ENCODE measurements at places on chromosomes 5 and 9.
A peak's percentile ranks its signal among the peaks of the same experiment; 100 is the strongest.

- no peak for DNase-seq
These were observed 1628.7 kb downstream of the MAT2B start for GRCh38 chr5:165134155-165134554.

DNA sequence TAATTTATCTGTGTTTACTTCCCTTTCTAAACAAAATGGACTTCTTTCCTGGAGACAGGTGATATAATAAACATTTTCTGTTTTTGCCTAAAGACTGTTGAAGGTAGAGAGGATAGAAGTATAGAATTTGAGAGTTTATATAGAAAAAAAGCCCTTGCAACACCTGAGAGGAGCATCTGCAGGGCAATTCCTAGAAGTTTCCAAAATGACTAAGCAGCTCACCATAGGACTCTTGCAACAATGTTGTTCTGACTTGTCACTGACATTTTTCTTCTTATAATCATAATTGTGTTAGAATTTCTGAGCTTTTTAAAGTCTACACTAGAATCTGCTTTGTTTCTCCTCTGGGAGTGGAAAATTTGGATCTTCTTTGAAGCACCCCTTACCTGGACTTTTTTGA, 216.8 kb downstream of the TUSC1 start:
- DNase-seq: no peak

GRCh38 chr5:90948969-90949368, 390.4 kb downstream of the ADGRV1 start:
- DNase-seq: no peak

DNA sequence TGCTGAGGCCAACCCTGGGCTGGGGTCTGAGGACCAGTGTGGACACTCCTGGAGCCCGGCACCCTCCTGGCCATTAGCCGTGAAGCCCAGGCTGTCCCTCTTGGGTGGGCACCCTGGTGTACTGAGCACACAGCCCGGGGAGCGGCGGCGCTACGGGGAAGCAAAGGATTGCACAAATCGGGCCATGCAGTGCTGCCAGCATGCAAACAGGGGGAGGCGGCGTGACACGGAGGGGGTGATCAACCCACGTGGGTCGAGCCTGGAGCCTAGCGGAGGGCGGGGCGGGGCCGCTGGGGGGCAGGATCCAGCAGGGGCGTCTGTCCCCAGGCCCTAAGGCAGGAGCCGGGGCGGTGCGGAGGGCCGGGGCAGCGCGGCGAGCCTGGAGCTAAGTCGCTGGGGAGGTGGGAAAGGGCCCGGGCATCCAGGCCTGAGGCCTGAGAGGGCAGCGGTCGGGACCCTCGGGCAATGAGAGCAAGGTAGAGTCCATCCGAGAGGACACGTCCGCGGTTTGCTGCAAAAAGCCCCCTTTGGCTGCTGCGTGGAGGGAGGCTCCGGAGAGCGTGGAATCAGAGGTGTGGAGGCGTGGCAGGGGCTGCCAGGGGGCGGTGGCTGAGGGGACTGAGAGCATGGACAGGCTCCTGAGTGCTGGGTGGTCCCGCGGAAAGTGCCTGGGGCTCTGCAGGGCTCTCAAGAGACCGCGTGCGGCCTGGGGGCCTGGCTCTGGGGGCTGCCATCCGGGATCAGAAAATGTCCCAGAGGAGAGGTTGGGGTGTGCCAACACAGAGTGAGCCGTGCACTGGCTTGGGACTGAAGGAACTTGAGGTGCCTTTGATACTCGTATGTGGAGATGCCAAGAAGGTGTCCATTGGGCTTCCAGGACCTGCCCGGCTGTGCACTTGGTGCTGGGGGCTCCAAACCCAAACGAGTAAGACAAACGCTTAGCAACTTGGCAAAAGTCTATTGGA, 94.2 kb downstream of the BARX1 start:
- DNase-seq: no peak

GRCh38 chr5:100758780-100759179, 144.3 kb downstream of the ST8SIA4 start:
- no peak for DNase-seq

GRCh38 chr5:6715758-6716628, 2.8 kb downstream of the TENT4A start:
- DNase-seq: no peak

GRCh38 chr9:31700252-31701045, 684.0 kb upstream of the ACO1 start:
- DNase-seq: no peak

DNA sequence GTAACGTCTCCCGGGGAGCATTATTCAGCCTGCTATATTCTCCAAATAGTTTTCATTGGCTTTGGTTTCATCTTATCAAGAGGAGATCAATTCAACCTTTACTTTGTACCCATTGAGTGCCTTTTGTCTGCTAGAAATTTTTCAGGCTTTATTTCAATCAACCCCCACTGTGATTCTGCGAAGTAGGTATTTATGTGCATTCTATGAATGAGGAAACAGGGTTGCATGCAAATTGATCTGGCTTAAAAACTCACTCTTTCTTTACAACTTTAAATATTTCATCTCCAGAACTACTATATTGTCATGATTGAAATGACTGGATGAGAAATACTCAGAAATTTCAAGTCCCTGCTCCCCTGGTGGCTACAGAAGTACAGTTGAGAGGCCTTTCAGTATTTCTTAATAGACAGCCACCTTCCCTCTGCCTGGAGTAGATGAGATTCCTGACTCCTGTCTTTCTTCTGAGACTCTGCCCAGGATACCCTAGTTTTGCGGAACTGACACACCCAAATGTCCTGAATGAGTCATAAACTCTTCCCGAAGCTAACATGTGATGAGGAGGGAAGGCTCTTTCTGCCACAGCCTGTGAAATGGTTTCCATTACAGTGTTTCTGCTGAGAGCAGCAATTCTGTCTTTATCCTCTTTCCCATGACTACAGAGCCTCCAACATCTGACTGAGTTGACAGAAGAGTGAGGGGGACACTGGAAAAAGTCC, 52.6 kb upstream of the TNC start:
- DNase-seq: no peak

- no peak for DNase-seq
These were observed 65.4 kb downstream of the PRRC1 start for GRCh38 chr5:127582773-127583370.

GRCh38 chr5:138875552-138875875, 379 bp upstream of the LRRTM2 start:
- DNase-seq: no peak

DNA sequence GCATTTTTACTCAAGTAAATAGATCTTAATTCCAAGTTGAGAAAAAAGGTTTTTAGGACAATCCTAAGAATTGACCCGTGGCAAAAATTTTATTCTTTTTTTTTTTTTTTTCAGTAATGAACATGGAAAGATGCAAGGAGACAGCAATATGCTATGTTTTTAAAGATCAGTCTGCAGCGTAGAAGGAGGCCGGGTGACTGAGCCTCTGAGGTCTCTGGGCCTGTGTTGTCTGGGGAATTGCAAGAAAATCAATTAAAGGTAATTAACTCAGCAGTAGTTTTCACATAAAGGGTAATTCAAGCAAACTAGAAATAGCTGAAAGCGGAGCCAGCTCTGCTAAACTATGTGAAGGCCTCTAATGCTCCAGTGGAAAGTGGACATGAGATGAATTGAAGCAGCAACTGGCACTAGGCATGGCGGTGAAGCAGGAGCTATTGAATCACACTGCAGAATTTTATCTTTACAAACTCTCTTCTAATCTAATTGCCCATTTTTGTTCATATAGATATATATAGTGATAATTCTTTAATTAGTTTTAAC, 285.2 kb upstream of the ITGA1 start:
- peak; percentile 35 for DNase-seq

- no peak for DNase-seq
These were observed 573.3 kb upstream of the RORB start for GRCh38 chr9:73923796-73924195.

- no peak for DNase-seq
These were observed 48.4 kb downstream of the ZNF608 start for GRCh38 chr5:124697933-124698591.

DNA sequence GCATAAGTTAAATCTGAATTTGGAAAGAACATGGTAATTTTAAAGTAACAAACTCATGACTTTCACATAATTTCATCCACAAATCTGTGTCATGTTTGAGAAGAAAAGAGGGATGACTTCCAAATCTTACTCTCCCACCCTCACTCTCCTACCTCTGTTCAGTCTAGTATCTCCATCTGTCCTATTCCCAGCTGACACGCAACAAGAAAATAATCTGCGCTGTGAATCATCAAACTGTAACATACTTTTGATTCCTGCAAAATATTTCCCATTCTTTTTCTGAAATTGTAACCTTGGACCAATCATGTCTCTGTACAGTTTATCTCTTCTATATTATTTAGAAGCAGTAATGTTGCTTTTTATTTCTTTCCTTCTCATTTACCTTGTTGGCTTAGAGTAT, 91.4 kb downstream of the SLC12A2 start:
- no peak for DNase-seq

DNA sequence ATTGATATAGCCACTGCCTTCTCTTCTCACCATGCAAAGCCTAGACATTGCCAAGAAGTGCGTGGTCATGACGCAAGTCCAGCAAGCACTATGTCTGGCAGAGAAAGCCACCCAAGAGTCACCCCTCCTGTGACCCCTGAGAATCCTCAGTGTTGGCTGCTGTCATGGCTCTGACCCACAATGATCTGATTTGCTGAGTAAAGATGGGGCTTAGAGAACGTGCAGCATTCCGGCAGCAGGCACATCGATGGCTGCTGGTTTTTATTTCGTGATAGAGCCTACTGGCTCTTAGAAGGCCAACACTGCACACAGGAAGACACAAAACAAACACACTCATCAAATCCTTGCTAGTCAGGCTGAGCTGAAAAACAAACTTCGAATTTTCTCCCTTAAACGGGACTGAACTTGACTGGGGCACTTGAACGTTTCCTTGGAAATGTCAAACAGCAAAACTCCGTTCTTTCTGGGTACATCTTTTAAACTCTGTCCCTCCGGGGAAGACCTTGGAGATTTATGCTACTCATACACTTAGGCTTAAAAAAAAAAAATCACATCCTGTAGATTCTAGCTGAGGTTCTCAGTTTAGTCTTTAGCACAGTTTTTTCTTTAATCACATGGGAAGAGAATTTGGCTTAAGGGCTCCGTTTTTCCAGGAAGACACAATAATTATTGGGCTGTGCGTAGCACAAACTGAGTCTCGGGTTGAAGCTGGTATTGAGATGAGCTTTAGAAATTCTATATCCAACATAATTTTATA, 88.2 kb upstream of the BASP1 start:
- no peak for DNase-seq

- no peak for DNase-seq
These were observed 369.0 kb downstream of the HINT1 start for GRCh38 chr5:130796032-130796431.

GRCh38 chr5:114469372-114469771, 107.5 kb downstream of the KCNN2 start:
- no peak for DNase-seq

GRCh38 chr5:36885566-36886485, 9.3 kb downstream of the NIPBL start:
- no peak for DNase-seq

DNA sequence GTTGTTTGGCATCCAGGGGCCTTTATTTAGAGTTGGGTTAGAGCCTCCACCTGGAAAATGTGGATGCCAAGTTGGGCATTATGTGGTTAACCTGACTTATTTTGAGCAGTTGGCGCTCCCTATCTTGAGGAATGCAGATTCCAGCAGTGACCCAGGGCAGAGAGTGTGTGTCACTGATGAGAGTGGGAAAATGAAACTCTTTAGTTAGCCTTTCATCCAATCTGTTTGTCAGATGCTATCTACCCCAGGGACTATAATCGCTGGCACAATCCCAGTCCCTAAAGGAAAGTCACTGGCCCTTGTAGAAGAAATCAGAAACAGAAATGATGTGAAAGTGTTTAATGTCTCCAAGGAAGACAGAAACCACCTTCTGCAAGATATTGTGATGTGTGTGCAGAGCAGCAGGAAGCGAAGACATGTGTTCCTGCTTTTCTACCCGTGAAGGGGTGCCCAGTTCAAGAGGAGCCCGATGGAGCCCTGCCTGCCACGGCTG, 10.2 kb upstream of the STING1 start:
- no peak for DNase-seq

DNA sequence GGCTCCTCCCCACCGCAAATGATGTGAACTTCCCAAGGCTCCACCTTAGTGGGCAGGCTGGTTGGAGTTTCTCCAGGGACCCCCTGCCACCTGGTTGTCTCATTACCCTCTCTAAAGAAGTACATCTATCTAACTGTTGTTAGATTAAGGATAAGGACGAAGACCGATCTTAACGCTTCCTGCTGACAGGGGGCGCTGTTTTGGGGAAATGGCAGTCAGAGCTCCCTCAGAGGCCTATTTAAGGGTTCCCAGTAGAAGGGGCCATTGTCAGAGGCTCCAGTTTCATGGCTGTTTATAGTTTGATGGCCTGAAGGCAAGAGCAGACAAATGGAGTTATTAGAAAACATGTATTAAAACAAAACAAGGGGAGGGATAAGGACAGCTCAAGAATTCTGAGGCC, 100.1 kb downstream of the SPEF2 start:
- DNase-seq: no peak

DNA sequence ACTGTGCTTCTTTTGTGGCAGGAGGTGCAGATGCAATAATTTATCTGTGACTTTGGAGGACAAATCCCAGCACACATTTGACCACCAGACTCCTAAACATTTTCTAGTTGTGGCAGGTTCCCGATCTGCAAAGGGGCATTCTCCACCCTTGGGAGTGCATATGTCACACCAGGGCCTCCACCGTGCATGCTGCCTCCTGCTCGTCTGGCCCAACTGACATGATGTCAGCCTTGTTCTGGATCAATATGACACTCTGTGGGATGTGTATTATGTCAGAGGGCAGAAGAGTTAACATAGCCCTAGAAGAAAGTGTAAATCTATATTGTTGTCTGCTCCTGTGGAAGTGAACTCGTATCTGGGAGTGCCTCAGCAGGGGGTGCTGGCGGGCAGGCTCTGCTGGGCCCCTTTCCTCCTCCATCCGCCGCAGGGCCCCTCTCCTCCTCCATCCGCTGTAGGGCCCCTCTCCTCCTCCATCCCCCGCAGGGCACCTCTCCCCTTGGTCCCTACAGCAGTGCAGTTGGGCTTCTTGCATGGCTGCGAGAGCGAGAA, 97.7 kb upstream of the PPP1R26 start:
- no peak for DNase-seq

DNA sequence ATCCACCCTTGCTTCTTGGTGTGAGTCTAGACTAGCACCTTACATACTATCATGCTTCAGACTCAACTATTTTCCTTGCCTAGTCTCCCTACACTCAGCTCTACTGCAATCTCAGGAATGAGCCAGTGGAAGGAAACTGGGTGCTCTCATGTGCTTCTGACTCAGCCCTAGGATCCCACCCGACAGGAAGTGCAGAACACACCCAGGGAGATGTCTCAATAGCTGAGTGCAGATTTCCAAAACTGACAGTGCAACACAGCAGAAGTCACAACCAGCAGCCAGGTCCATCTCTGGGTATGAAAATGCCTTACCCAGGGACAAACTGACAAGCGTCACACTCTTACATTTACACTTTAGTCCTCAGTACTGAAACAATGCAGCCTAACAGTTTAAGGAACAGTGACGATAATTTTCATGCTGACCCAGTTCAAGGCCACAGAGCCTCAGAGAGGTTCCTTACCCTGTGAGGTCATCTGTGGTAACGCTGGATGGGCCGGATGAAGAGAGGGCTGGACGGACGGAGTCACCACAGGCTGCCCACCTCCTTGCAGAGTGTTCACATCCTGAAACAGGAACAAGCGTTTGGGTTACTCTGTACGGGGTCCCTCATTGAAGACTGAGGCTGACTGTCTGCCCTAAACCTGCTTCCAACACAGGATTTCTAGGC, 33.0 kb downstream of the FKBP15 start:
- DNase-seq: no peak
